ENCODE measurements at places on chromosomes 4 and X.

DNA sequence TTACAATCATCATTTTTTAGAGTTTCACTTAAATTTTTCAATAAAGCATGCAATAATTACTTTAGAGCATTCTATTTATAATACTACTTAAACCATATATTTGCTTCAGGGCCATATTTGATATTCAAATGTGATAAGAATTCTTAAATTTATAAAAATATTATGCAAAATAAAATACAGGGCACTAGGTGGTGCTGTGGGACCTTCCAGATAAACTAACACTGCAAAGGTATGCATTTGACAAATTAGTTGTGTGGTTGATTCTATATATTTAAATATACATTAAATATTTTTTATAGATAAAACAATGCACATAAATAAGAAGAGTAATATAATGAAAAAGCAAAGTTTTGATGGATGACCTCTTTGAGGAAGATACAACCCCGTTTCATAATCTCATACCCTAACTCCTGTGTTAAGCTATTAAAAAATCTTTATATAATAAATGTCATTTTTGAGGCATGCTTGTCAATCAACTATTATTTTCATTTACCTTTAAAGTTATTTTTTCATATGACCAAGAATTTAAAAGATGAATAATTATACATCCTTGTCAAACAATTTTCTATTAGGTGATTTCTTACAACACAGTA, 128.4 kb downstream of the REELD1 start:
- DNase-seq, result no peak

GRCh38 chr4:123121241-123121907, 199.0 kb upstream of the NUDT6 start:
- DNase-seq, result peak; percentile 40

DNA sequence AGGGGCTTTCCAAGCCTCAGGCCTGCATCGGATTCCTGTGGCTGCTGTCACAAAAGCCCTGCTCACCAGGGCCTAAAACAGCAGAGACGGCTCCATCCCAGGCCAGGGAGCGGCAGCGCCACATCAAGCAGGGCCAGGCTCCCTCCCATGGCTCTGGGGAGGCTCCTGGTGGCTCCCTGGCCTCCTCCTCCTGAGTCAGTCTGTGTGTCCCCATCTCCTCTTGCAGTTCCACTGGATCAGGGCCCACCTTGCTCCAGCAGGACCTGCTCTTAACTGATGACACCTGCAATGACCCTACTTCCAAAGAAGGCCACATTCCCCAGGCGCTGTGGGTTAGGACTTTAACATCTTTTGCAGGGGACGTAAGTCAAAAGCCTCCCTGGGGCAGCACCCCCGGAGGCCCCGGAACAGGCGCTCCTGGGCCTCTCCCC, 51.9 kb downstream of the CPZ start:
- DNase-seq, result no peak

GRCh38 chrX:2540426-2540947, 39.7 kb upstream of the DHRSX start:
- DNase-seq, result no peak

- DNase-seq, result no peak
These were observed 192.8 kb upstream of the BCOR start for GRCh38 chrX:40290517-40290916.

GRCh38 chr4:38670939-38671591, 7.1 kb downstream of the KLF3 start:
- DNase-seq, result no peak

- DNase-seq, result no peak
These were observed at the start of gene PLAC8 for GRCh38 chr4:83114576-83114975. PLAC8 (minus strand) TSS chr4:83114729; CDS start chr4:83107921, 6,808 bp downstream.

- no peak for DNase-seq
These were observed 55.2 kb downstream of the GAB1 start for GRCh38 chr4:143391895-143392294.

GRCh38 chr4:173436771-173437265, 37.9 kb upstream of the SCRG1 start:
- no peak for DNase-seq

GRCh38 chr4:4572821-4573220, 31.0 kb upstream of the STX18 start:
- DNase-seq, result no peak

DNA sequence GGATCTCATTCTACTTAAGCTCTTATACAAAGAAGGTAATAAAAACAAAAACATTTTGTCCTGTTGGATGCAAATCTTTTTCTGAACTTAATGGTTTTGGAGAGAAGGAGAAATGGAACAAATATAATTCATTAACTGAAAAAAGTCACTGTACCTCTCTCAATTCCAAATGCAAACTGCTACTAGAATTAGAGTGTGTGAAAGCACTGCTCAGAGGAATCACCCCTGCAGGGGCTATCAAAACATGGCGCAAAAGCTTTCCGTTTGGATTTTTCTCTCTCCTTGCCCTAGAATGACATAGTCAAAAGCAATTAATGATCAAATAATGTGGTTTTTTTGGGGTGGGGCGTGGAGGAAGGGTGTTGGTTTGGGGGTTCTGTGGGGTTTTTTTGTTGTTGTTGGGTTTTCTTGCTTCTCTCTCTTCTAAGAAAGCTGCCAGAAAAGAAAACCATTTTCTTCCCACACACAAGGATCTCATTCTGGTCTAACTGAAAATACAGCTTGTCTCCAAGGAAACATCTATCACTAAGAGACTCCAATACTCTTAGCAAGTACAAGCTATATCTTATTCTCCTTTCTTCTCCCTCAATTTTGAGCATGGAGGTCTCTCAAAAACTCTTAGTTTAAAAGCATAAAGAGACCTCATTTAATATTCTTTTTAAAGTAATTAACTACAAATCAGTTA, 41.6 kb downstream of the USP46 start:
- DNase-seq, result no peak

- DNase-seq, result no peak
These were observed 208.1 kb upstream of the TET2 start for GRCh38 chr4:104938624-104939023.

GRCh38 chr4:116343809-116344208, 741.6 kb downstream of the TRAM1L1 start:
- DNase-seq, result no peak

GRCh38 chr4:2042204-2042946, 16.8 kb upstream of the NAT8L start:
- DNase-seq, result peak; percentile 65

GRCh38 chr4:102546635-102547034, 45.5 kb downstream of the NFKB1 start:
- no peak for DNase-seq

DNA sequence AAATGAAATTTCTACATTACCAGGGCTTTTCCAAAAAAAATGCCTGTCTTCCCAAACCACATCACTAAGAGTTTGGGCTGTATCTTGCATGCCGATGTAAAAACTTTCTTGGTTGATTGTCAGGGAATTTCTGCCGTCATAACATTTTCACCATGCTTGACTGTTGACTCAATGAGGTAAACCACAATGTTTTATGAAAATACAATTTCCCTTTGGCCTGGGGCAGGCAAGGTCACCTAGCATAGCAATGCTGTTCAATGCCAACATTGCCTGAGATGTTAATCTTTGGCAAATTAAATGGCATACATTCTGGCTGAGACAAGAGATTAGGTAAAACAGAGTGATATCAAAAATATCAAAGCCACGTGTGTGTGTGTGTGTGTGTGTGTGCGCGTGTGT, 137.1 kb upstream of the TBL1X start:
- DNase-seq, result no peak

DNA sequence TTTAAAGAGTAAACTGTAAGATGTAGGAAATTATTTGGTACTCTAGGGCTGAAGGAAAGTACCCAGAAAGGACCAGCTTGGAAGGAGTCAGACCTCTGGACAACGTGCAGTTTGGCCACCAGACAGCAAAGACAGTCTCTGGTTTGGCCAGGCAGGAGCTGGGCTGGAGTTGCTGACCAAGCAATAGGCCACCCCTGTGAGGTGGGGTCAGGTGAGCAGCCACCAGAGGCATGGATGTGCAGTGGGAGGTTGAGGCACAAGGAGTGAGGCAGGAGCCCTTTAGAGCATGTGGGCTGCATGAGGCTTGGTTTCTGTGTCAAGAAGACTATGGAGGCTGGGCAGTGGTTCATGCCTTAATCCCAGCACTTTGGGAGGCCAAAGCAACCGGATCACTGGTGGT, 17.7 kb upstream of the MRFAP1 start:
- DNase-seq, result no peak

GRCh38 chrX:31336419-31336818, 264.6 kb upstream of the FTHL17 start:
- no peak for DNase-seq

DNA sequence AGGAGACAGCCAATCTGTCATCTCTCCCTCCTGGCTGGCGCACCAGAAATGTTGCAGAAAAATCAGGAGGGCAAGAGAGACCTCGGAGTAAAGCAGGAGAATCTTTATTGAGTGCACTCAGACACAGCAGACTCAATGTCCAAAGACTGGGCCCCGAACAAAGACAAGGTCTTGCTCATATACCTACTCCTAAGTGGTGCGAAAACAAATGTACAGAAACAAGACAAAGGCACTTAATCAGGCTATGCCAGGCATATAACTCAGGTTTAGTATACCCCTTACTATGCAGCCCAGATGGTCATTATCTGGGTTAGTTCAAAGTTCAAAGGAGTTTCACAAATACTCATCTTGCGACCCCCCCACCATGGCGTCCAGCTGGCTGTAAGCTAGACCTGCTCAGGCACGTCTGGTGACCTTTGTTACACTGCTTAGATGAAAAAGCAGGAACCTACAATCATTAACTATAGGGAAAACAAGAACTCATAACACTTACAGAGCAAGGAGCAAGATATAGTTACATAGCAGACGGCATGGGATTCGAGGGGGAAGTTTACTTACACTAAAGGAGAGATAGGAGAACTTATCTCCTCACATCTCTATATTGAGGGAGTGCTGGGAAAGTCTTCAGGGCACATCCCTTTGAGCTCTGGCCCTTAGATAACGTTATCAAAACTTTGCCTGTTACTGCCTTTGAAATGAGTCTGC, 27.5 kb downstream of the SULT1E1 start:
- DNase-seq, result no peak

GRCh38 chr4:73895201-73896175, 26.3 kb downstream of the CXCL1 start:
- DNase-seq, result no peak

- DNase-seq, result no peak
These were observed 14.8 kb downstream of the SPINK2 start for GRCh38 chr4:56806666-56807065.

GRCh38 chrX:75076429-75076828, 79.7 kb downstream of the ABCB7 start:
- DNase-seq, result no peak

GRCh38 chr4:124641715-124642381, 70.7 kb downstream of the ANKRD50 start:
- DNase-seq, result no peak

DNA sequence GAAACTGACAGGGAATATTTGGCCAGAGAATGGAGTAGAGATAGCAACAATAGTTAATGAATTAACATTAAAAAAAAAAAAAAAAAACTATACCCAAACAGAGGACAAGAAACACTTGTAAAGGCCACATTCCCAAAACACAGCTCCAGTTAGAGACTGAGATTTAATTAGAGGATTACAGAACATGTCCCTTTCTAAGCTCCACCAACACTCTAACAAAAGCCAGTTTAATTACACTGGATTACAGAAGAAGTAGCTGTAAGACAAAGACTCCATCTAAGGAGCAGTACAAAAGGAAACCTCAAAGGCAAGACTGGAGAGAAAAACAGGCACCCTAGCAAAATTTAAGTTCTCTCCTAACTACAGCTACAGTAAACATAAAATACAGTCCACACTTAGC, 1247.7 kb upstream of the AGA start:
- no peak for DNase-seq

- DNase-seq, result no peak
These were observed 9.1 kb downstream of the AKAP17A start for GRCh38 chrX:1600406-1601050.

GRCh38 chr4:169810325-169811323, 52.9 kb upstream of the HPF1 start:
- peak; percentile 78 for DNase-seq

DNA sequence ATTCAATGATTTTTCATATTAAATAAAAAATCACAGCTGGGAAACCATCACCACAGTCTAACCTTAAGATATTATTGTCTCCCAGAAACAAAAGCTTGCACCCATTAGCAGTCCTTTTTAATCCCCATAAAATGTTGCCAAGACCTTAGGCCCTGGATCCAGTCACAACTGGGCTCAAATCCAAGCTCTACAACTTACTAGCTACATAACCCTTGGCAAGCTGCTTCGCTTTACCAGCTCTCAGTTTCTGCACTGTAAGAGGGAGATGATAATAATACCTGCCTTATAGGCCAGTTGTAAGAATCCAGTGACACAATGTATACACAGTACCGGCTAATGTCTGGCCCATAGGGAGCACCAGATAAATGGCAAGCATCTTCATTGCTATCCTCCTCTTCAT, 400.9 kb upstream of the FGF13 start:
- DNase-seq, result no peak

DNA sequence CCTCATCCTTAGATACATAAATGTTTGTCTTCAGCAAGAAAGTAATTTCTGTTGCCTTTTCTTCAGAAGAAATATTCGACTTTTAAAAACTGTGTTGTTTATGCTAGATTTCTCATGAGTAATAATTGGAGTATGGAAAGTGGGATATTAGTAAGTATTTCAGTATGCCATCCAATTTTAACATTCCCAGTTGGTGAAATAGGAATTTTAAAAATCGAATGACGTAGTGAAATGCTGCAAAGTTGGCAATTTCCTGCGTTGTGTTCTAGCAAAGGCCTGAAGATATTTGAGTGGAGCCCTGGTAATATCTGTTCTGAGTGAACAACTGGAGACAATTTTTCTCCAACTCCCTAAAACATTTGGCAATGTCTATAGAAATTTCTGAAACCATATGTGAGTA, 190.1 kb downstream of the ZNF330 start:
- no peak for DNase-seq

- no peak for DNase-seq
These were observed 69.8 kb downstream of the FBXO8 start for GRCh38 chr4:174213731-174214100.

DNA sequence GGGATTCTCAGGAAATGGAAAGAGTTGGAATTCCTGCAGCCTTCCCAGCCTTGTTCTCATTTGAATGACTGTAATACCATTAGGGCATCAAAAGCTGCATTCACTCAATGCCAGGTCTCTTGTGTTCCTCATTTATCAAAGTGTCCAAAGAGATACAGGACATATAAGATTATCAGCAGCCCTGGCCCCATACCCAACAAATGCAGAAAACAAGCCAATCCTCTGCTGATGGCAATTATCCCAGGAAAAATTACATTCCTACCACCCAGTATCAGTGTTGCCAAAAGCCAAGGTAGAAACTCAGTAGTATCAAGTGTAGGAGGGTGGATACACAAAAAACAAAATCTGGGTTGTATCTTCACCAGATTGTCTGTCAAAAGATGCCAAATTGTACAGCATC, 18.5 kb upstream of the ASB5 start:
- DNase-seq, result no peak

DNA sequence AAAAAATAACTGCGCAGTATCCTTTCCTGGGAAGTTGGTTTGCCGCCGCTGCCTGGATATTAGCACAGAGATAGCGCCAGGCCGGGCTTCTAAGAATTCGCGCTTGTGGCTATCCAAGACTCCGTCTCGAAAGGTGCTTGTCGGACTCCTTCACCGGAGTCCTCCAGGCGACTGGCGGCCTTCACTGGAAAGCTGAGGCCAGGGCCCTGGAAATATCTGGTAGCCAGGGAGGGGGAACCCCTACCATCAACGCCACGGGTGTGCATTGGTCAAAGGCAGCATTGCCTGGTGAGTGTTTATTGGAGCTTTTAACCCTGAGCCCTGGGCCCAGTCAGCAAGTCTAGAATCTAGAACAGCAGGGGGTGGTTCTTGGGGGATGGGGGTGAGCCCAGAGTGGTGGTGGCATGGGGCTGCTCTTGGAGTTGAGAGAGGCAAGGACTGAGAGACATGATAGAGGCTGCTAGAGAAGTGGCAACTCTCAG, 577 bp upstream of the PIM2 start:
- no peak for DNase-seq

All from T47D (cell line).